ENCODE measurements at places on chromosomes 12 and 14.

DNA sequence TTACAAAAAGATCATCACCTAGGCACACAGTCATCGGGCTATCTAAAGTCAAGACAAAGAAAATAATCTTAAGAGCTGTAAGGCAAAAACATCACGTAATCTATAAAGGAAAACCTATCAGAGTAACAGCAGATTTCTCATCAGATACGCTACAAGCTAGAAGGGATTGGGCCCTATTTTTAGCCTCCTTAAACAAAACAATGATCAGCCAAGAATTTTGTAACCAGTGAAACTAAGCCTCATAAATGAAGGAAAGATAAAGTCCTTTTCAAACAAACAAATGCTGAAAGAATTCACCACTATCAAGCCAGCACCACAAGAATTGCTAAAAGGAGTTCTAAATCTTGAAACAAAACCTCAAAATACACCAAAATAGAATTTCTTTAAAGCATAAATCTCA is 191.6 kb upstream of the BMP4 start:
- no peak for DNase-seq

- no peak for DNase-seq
Measured at GRCh38 chr12:117732761-117733548, 235.8 kb downstream of the KSR2 start.

- peak; percentile 63 for DNase-seq
Measured at GRCh38 chr12:22046090-22046967, at the start of gene CMAS. CMAS (plus strand) TSS chr12:22046218; CDS start chr12:22046304, 86 bp downstream.

DNA sequence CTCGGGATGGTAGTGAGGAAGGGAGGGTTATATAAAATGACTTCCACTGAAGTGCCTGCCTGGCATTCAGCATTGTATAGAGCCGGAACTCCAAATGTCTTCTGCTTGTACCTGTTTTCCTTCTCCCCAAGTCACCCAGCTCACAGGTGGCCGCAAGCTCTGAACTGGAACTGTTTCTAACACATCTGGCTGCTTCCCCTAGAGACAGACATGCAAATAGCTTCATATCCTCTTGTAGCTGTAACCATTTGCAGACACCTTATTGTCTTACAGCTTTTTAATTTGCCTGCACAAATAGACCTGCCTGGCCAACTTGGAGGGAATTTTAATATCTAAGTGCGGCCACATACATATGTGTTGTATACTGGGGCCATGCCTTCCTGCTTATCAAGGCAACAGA is 126.0 kb downstream of the CHST11 start:
- DNase-seq, result no peak

DNA sequence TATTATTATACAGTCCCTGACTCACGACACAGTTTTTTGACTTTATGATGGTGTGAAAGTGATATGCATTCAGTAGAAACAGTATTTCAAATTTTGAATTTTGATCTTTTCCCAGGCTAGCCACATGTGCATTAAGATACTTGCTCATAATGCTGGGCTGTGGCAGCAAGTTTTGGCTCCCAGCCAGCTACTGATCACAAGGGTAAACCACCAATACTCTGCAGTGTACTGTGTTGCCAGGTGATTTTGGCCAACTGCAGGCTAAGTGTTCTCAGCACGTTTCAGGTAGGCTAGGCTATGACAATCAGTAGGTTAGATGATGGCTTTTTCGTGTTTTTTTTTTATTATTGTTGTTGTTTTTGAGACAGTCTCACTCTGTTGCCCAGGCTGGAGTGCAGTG is 69.4 kb upstream of the ACTN1 start:
- no peak for DNase-seq

GRCh38 chr12:99917711-99918402 is 66.9 kb downstream of the ANKS1B start:
- no peak for DNase-seq

GRCh38 chr14:30813216-30813615 is 61.1 kb upstream of the COCH start:
- DNase-seq, result no peak

DNA sequence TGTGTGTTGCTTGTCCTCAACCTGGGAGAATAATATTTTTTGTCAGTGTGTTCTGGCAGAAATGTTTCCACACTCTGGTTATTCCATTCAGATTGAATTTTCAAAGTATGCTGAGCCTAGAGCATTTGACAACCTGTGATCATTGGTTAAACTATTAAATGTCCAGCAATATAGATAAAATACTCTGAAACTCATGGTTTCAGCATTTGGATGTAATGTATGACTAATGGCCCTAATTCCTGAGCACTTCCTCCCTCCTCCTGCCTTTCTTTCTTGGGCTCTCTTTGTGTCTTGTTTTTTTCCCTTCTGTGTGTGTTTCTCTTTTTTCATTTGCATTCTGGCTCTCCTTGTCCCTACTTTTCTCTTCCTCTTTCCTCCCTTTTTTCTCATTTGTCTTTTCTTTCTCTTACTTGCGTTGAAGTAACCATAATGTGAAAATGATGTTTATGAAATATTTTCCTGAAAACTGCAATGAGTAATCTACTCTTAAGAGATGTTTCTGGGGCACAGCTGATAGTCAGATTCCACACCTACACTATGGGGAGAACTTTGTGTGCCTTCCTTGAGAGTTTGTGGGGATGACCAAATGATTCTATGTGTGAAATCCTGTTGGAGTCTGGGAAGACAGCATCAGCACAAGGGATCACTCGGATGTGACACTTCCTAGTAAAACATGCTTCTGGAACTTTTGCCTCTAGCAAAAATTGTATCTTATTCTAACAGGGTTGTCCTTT is 74.6 kb downstream of the FRMD6 start:
- no peak for DNase-seq

DNA sequence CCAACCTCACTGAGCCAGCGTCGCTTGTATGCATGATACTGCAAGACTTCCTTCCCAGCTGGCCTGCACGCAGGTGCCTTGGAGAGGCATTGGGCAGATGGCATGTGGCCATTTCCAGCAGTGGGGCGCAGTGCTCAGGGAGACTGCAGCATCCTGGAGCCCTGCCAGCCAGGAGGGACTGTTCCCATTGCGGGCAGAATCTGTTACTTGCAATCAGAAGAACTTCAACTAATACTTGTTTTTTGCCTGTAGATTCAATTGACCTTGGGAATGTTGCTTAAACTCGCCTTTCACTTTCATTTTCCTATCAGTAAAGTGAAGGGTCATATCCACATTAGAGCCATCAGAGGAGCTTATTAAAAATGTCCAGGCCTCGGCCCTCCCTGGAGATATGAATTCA is 29.8 kb downstream of the ANKRD9 start:
- DNase-seq, result no peak

DNA sequence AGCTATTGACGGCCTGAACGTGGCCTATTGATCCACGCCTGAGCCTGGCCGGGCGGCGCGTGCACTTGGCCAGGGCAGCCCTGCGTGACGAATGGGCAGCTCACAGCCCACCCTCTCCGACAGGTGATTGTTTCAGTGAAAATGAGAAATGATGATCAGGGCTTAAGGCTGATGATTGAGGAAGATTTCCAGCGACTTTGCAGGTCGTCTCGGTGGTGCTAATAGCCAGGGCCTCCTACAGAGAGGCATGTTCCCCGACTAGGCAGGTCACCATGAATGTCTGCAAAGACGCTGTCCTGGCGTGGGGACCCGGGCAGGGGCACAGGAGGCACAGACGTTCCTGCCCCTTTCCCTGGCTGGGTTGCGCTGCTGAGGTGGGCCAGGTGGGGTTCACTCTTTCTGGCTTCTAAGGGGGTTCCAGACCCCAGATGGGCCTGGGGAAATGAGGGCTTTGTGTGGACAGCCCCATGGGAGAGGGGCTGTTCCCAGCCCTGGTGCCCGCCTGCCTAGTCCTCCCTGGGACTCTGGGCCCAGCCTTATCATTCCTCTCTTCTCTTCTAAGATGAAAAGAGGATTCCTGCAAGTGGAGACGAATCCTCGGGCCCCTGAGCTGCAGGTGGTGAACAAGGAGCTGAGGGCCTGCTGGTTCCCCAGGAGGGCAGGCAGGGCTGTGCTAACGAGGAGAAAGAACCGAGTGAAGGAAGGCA is 157.4 kb downstream of the KIF26A start:
- no peak for DNase-seq

DNA sequence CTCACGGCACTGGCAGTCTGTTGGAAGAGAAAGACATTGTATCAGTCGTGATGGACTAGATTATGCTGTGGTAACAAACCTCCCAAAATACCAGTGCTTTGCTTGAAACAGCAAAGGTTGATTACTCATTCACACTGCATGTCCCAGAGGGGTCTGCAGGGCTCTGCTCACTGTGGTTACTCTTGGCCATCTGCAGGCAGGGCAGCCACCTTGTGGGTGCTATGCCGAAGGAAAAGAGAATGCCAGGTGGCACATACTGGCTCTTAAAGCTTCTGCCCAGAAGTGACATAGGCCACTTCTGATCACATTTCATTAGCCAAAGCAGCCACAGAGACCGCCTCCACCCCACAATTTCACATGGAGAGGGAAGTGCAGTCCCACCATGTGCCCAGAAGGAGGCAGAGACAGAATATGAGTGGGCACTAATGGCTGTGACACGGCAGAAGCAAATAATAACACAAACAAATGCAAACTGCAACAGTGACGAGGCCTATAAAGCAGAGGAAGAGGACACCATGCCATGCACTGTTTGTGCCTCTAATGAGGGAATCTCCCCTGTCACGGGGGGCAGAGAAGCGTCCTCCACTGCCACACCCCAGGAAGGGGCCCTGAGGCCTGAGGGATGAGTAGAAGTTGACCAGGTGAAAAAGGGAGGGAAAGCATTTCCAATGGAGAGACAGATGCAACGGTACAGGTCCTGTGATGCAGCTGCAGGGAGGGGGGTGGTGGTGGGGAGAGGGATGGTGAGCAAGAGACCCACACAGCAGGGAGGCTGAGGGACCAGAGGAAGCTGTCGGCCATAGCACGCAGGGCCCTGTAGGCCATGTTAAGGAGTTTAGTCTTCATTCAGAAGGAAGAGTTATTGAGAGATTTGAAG is 51.7 kb upstream of the KICS2 start:
- DNase-seq, result no peak

- DNase-seq, result no peak
Measured at GRCh38 chr14:22407033-22407432, 182.0 kb downstream of the DAD1 start.

DNA sequence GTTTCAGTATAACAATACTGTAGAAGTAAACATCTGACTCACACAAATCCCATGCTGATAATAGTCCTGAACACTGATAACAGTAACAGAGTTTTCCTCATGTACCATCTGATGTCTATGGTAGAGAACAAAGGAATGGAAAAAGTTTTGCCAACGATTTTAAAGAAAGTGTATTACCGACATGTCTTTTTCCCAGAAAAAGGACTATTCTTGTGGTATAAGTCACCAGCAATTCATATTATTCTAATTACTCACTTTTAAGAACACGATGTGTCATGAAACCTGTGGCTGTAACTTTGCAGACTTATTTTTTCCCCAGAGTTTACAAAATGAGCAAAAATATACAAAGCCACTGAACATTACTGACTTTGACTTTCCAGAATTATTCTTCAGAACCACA is 40.1 kb upstream of the DCN start:
- no peak for DNase-seq

DNA sequence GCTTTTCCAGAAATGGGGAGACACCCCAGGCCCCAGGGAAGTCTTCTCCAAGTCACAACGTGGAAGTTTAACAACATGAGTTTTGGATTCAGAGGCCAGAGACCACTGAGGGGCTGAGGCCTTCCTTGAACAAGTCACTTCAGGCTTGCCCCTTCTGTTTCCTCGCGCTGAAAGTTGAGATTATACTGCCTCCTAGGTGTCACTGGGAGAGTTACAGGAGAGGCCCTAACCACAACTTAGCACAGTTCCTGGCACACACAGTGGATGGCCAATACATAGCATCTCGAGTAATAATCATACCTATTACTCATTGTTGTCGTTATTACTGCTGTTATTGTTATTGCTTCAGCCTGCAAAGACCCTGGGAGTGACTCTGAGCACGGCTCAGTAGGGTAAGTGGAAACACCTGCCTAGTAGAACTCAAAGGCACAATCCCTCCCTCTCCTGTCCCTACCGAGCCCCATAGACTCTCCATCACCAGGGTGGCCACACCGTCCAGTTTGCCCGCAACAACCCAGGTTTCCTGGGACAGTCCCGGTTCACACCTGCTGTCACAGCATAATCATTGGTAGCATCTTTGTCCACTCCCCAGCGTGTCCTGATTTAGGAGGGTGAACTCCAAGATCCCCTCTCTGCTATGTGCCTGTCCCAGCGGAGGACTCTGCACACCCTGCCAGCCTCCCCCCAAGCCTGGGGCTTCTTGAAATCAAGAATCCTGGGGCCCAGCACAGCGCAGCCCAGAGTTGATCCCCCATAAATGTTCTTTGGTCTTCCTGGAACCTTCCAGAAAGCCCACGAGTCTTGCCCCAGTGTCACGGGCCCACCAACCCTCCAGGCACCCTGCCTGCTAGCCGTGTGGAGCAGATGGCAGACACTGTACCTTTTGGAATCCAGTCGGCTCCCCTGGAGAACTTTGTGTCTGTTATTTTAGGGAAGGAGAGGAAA is 85.0 kb downstream of the SYNE3 start:
- no peak for DNase-seq

DNA sequence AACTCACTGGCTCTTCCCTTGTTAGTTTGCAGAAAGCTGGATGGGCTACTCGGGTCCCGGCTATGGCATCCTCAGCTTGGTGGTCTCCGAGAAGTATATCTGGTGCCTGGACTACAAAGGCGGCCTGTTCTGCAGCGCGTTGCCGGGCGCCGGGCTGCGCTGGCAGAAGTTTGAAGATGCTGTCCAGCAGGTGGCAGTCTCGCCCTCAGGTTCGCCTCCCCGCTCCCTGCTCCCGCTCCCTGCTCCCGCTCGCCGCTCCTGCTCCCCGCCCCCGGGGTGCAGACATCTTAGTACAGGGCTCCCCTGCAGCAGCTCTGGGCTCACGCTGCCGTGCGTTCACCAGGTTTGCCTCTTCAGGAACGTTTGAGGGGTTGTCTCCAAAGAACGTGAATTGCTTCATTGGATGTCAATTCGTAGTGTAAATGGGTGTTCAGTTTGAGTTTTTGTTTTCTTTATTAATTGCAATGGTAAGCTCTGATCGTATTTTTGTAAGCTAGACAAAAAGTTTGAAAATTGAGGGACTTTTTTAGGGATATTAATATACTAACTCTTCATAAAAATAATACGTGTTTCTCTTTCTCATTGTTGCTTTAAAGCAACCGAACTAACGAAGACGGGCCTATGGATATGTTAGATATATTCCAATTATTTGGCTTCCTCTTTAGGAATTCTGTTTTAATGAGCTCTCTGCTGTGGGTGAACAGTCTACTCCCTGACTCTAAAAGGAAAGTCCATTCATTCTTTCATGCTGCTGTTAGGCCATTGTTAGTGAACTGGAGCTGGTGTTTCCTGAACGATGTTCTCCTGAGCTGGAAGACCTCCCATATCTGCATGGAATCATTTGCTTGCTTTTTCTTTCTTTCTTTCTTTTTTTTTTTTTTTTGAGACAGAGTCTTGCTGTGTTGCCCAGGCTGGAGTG is 71.3 kb downstream of the ANKRD9 start:
- DNase-seq, result peak; percentile 85
